ENCODE measurements at places on chromosomes 5 and 9. TPM values are rescaled to one million over a fixed set of nuclear protein-coding genes. Genes with fewer than 3 reads are reported as not detected.

The ZNF484 gene
- 4.8 TPM for total RNA-seq

The CYLC2 gene
- total RNA-seq, result not detected

The RLN2 gene
- 0.60 TPM for total RNA-seq

The NEUROG1 gene
- total RNA-seq, result not detected

The LYRM7 gene
- total RNA-seq, result 15.1 TPM

The SLC4A9 gene
- total RNA-seq, result not detected

The PHF24 gene
- total RNA-seq, result 0.55 TPM

The FAM81B gene
- not detected for total RNA-seq

The CAMLG gene
- 23.1 TPM for total RNA-seq

The SLC45A2 gene
- not detected for total RNA-seq

The PLEKHG4B gene
- 0.05 TPM for total RNA-seq

The ARAP3 gene
- 1.1 TPM for total RNA-seq

The OR13C4 gene
- not detected for total RNA-seq

The STOML2 gene
- 270 TPM for total RNA-seq

The FSTL4 gene
- total RNA-seq, result 0.46 TPM

The OBP2B gene
- not detected for total RNA-seq

The GARIN3 gene
- 0.18 TPM for total RNA-seq

The THBS4 gene
- total RNA-seq, result 1.3 TPM

The FABP6 gene
- not detected for total RNA-seq

The ZNF366 gene
- not detected for total RNA-seq

The PDZD2 gene
- 0.05 TPM for total RNA-seq

The RALGPS1 gene
- 1.1 TPM for total RNA-seq

The FAXDC2 gene
- total RNA-seq, result not detected

The JAKMIP2 gene
- 0.76 TPM for total RNA-seq

The GLDC gene
- total RNA-seq, result 0.63 TPM
